Prostate gland (tissue), 2 donors: ENCODE measurements at places on chromosomes 3 and 15. TPM values are rescaled to one million over a fixed set of nuclear protein-coding genes. Genes with fewer than 3 reads are reported as not detected.

The SLITRK3 gene
- 0.11 TPM for total RNA-seq

The KIF23 gene
- 7.4 TPM for total RNA-seq

The CTXN2 gene
- not detected for total RNA-seq

The TERC gene
- 1,013 TPM for total RNA-seq

The GRIP2 gene
- 0.27 TPM for total RNA-seq

The SORD gene
- total RNA-seq: 197 TPM

The MESP1 gene
- total RNA-seq: 67.4 TPM

DNA sequence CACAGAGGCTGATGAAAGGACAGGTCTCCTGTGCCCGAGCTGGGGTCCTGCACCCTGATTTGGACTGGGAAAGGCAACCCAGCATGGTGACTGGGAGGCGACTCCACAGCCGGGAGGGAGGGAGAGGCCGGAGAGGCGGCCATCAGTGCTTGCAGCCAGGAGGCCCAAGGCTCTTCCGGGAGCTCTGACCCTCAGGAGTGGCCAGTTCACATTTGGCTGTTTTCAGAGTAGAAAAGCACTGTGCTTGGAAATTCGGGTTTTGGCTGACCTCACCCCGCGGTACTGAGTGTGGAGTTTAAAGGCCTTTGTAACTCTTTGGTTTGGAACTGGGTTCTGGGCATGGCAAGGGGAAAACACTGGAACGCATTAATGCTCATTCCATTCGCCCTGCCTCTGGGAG lies 31.9 kb downstream of the SMAD6 start:
- no peak overlapping the region for H3K4me3 ChIP-seq
- peaks cover 2% of the 10 kb centered on the region for H3K4me1 ChIP-seq
- peak overlapping the region; percentile 20 for H3K27ac ChIP-seq
- H3K27me3 ChIP-seq: no peaks in the 10 kb centered on the region

DNA sequence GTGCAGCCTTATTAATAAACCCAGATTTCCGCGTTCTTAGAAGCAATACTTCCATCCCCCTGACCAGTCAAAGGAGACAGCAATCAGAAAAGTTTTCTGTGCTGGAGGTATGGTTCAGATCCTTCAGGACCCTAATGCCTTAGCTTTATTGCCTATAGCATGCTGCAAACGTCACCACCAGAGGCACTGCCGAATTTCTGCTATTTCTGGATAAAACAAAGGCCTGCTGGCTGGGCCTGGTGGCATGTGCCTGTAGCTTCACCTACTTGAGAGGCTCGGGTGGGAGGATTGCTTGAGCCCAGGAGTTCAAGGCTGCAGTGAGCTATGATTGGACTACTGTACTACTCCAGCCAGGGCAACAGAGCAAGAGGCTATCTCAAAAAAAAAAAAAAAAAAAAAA lies 407.2 kb downstream of the FOXP1 start:
- H3K4me1 ChIP-seq: no peaks in the 10 kb centered on the region
- DNase-seq: no peak
- no peaks in the 10 kb centered on the region for H3K36me3 ChIP-seq
- no peak overlapping the region for H3K27ac ChIP-seq

- no peaks in the 10 kb centered on the region for H3K36me3 ChIP-seq
- no peaks in the 10 kb centered on the region for H3K4me1 ChIP-seq
- H3K4me3 ChIP-seq: no peak overlapping the region
- no peak overlapping the region for H3K27ac ChIP-seq
- no peak for DNase-seq
- no peaks in the 10 kb centered on the region for H3K27me3 ChIP-seq
These were observed 128.7 kb downstream of the APBA2 start for GRCh38 chr15:29014493-29014892.

DNA sequence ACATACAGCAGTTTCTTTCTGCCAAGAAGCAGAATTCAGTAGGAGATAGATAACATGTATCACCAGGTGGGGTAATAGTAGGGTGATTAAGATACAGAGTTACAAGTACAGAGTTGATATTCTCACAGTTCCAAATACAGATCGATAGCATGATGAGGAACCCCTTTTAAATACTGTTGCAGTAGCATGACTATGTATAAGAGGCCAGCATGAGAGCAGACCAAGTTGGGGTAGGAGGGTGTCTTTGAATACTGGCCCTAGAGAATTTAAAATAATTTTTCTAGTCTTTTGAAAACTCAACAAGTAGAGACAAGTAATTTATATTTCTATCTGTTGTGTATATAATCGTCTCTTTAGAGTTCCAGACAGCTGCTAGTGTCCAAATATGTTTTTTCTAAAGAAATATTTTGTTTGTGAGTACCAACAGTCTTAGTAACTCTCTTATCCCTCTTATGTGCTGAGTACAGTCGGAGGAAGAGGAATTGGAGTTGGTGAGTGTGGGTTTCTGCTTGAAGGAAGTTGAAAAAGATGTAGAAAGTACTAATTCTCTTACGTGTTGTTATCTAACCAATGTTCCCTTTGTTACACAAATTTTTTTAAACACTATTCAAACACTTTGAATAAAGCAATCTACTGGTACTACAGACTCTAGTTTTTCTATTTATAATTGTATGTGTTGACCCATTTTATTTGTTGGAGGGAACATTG lies 30.2 kb downstream of the LYSMD4 start:
- no peaks in the 10 kb centered on the region for H3K36me3 ChIP-seq
- no peak for DNase-seq
- H3K4me3 ChIP-seq: no peak overlapping the region
- peak overlapping the region; percentile 53 for H3K27ac ChIP-seq
- no peaks in the 10 kb centered on the region for H3K27me3 ChIP-seq

GRCh38 chr3:196707566-196707965 lies 4.5 kb downstream of the CEP19 start:
- DNase-seq: peak; percentile 16
- no peaks in the 10 kb centered on the region for H3K36me3 ChIP-seq
- no peaks in the 10 kb centered on the region for H3K4me1 ChIP-seq
- H3K27me3 ChIP-seq: no peaks in the 10 kb centered on the region

DNA sequence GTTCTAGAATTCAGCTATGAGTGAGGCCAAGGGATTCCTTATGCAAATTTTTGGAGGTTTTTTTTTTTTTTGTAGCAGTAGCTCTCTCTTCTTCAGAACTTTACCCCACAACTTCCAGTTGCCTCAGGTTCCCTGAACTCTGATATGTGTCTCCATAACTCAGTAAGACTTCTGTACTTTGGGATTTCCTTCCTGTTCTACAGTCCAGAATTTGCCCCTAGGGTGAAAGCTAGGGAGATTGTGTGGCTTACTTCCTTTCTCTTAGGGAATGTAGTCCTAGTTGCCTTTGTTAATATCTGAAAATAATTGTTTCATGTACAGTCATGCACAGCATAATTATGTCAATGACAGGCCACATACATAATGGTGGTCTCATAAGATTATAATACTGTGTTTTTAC lies 30.8 kb downstream of the LRRC28 start:
- no peak overlapping the region for H3K27ac ChIP-seq
- DNase-seq: no peak
- no peaks in the 10 kb centered on the region for H3K4me1 ChIP-seq
- no peaks in the 10 kb centered on the region for H3K36me3 ChIP-seq
- no peaks in the 10 kb centered on the region for H3K27me3 ChIP-seq

- no peaks in the 10 kb centered on the region for H3K27me3 ChIP-seq
- peaks cover 6% of the 10 kb centered on the region for H3K4me1 ChIP-seq
- DNase-seq: peak; percentile 7
- no peak overlapping the region for H3K4me3 ChIP-seq
- H3K36me3 ChIP-seq: no peaks in the 10 kb centered on the region
These were observed 240.8 kb downstream of the NFKBIZ start for GRCh38 chr3:102089904-102090720.

GRCh38 chr3:14461748-14462324 lies 59.4 kb downstream of the SLC6A6 start:
- DNase-seq: peak; percentile 30
- H3K4me1 ChIP-seq: no peaks in the 10 kb centered on the region
- H3K36me3 ChIP-seq: no peaks in the 10 kb centered on the region
- no peak overlapping the region for H3K4me3 ChIP-seq

DNA sequence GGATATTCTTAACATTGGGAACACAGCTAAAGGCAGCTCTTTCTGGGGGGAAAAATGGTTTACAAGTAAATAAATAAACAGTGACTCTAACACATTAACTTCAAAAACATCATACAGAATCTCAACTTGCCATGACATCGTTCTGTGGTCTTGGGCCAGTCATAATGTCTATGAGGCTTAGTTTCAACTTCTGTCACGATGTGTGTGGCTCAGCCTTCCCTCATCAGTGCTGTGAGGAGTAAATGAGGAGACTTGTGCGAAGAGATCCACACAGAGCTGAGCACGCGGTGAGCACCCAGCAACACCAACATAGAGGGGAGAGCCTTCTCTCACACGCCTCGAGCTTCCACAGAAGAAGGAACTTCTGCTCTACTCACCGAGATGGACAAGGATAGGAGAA lies 49.0 kb downstream of the DZIP1L start:
- H3K27ac ChIP-seq: no peak overlapping the region
- no peak for DNase-seq
- H3K4me1 ChIP-seq: no peaks in the 10 kb centered on the region
- no peaks in the 10 kb centered on the region for H3K27me3 ChIP-seq
- no peaks in the 10 kb centered on the region for H3K36me3 ChIP-seq
